ENCODE measurements at places on chromosomes 13 and 19.

GRCh38 chr19:29641597-29641996 lies 23.7 kb upstream of the PLEKHF1 start:
- no peak for DNase-seq

- no peak for DNase-seq
These were observed 1451.5 kb downstream of the EFNB2 start for GRCh38 chr13:105083992-105084391.

GRCh38 chr19:12055784-12056183 lies 3.0 kb upstream of the ZNF878 start:
- DNase-seq, result no peak

GRCh38 chr19:33497778-33498175 lies 23.8 kb downstream of the PEPD start:
- DNase-seq, result no peak

DNA sequence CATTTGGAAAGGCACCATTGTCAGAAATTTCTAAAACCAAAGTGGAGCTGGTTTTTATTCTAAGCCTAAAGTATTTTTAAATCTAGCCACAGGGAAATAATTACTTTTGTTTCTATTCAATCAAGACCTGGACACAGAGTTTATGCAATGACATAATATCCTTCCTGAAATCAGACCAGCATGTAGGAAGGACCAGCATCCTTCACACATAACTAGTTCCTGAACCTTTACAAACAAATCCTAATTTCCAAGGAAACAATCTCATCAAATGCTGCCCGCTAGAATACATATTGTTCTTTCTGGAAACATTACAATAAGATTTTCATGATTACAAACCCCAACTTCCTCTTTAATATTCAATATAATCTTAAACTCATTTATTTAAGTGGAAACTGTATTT lies 1.5 kb downstream of the STARD13 start:
- no peak for DNase-seq

Measured in T-helper 17 cell (primary cell).